ENCODE measurements at places on chromosomes 4 and X.

DNA sequence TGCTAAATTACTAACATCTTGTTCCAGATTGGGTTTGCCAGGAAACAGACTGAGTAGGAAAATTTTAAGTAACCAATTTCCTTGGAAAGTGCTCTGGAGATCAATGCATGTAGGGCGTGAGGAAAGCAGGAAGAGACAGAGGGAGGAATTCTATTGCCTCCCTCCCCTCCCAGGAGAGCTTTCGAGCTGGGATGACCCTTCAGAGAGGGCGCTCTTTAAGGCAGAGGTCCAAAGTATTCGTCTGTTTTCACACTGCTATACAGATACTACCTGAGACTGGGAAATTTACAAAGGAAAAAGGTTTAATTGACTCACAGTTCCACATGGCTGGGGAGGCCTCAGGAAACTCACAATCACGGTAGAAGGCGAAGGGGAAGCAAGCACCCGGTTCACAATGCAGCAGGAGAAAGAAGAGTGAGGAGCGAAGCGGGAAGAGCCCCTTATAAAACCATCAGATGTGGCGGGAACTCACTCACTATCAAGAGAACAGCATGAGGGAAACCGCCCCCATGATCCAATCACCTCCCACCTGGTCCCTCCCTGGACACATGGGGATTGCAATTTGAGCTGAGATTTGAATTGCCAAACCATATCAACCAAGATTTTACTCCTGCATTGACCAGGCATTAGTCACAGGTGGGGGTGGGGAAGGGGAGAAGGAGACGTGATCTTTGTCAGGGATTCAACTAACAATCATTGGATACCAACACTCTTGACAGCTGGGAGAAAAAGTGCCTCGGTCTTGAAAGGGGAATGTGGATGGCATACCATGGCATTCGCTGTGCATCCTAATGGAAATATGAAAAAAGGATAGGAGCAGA is 63.8 kb downstream of the SLITRK2 start:
- DNase-seq, result no peak

GRCh38 chrX:120739300-120739699 is 109.4 kb upstream of the C1GALT1C1 start:
- DNase-seq, result no peak

GRCh38 chr4:137495578-137495977 is 36.7 kb downstream of the PCDH18 start:
- no peak for DNase-seq

DNA sequence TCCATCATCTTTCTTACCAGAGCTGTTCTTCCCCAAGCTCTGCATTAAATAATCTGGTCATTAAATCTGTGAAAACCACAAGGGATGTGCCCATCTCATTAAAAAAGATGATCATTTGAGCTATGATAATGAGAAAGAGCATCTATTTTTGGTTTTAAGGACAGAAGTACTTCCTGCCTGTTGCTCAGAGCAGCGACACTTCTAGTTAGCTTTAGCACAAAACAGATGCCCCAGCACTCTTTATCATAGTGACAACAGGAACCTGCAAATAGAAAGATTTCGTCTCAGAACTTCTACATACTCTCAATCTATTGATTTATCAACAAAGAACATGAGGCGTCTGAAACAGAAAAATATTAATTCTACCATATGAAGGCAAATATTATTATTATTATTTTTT is 140.1 kb downstream of the APBB2 start:
- DNase-seq, result no peak

DNA sequence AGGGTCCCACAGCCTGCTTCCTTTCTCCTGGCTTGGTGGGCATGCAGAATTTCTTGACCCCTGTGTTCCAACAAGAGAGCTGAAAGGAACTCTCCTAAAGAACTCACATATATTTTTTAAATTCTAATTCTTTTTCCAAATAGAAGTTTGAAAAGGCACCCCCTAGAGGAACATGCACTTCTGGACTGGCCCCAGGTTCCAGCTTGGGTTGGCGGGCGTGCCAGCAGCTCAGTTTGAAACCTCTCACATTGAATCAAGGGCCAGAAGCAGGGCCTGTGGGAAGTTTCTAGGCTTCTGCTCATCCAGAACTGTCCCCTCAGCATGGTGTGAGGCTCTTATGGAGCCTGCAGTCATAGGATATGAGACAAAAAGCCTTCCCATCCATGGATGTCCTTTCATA is 132.6 kb downstream of the ATG4A start:
- DNase-seq, result no peak

- no peak for DNase-seq
Observed at GRCh38 chr4:26466578-26467270, 23.6 kb downstream of the CCKAR start.

DNA sequence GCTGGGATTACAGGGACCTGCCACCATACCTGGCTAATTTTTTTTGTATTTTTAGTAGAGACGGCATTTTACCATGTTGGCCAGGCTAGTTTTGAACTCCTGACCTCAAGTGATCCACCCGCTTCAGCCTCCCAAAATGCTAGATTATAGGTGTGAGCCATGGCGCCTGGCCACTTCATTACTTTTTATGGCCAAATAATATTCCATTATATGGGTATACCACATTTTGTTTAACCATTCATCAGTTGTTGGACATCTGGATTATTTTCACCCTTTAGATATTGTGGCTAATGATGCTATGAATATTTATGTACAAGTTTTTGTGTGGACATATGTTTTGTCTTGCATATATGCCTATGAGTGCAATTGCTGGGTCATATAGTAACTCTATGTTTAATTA is 8.6 kb upstream of the FHIP1A start:
- no peak for DNase-seq

GRCh38 chr4:60923075-60923474 is 277.1 kb upstream of the ADGRL3 start:
- no peak for DNase-seq

DNA sequence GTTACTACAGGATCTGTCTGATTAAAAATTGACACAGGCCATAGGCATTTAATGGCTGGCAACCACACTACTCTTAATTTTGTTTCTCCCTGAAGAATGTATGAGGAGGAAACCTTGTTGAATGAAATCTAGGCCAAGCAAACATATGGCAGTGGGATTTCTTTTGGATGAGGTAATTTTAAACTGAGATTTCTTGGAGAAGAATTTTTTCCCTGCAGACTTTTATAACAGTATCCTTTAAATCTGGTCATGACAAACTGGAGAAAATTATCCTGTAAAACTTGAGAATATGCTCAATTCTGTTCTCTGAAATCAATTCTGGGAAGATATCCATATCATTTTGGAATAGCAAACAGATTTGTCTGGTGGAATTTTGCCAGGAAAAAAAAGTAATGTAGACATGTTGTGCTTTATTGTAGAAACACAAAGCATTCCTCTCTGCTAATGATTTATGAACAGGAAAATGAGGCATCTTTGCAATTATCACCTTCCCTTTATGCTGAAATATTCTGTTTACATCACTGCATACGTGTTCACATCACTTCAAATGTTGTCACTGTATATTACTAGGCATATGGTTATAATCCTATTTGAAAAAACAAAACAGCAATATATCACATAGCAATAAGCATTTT is 108.3 kb upstream of the ARSJ start:
- no peak for DNase-seq

DNA sequence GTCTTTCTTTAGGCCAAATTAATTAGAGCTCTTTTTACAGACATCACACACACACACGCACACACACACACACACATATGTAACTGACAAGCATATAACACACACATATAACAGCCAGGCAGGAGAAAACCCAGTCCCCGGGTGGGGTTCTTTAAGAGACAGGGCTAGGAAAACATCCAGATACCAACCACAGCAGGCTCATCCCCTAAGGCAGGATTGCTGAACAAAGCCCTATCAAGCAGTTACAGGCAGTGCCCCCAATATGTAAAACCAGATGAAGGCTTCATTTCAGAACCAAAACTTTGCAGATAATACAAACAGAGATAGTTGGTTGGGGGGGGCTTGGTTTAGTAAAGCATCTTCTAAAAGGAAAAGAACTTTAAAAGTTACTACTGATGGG is 18.0 kb upstream of the FAM47E start:
- no peak for DNase-seq

DNA sequence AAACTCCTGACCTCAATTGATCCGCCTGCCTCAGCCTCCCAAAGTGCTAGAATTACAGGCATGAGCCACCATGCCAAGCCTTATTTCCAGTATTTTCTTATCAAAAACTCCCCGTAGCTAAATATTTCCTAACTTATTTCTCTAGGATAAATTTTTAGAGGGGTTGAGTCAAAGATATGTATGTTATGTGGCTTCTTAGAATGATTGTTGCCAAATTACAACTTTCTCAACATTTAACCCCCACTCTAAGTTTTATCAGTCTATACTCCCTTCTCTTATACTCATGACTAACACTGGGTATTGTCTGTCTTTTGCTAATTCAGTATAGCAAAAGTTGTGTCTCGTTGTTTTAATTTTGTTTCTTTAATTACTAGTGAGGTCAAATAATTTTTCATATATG is 187.7 kb upstream of the LNX1 start:
- no peak for DNase-seq

DNA sequence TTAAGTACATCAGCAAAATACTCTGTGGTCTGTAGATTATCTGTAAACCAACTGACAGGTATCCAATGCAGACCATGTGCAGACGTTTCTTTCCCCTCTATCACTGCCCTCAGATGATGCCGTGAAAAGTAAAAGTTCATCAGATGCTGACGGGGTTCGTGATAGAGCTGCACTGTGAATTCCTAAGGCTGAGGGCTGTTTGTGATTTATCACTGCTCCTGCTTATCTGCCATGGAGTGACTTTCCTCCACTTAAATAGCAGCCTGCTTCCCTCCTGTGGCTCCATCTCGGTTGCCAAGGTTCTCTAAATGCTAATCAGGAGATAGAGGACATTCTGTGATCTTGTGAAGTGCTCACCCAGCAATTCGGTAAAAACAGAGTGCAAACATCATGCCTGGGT is 89.3 kb upstream of the SRD5A3 start:
- no peak for DNase-seq

DNA sequence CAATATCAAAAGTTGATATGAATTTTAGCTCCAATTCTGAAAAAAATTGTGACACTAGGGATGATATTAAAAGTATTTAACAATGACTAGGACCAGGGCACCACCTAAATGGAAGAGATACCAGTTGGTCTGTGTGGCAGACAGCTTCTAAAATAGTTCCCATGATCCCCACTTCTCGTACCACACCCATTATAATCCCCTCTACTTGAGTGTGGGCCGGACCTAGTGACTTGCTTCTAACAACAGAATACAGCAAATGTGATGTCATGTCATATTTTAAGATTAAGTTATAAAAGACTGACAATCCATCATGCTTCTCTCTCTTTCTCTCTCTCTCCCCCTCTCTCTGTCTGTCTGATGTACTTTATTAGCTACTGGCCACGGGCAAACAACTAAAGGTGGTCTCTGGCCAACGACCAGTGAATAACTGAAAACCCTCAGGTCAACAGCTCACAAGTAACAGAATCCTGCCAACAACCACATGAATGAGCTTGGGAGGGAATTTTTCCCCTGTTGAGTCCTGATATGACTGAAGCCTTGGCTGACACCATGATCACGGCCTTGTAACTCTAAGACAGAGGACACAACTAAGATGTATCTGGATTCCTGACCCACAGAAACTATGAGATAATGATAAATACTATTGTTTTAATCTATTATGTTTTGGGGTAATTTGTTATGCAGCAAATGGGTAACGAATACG is 34.4 kb downstream of the FAM13A start:
- no peak for DNase-seq

GRCh38 chrX:17792826-17793225 is 55.5 kb downstream of the SCML1 start:
- DNase-seq, result no peak

DNA sequence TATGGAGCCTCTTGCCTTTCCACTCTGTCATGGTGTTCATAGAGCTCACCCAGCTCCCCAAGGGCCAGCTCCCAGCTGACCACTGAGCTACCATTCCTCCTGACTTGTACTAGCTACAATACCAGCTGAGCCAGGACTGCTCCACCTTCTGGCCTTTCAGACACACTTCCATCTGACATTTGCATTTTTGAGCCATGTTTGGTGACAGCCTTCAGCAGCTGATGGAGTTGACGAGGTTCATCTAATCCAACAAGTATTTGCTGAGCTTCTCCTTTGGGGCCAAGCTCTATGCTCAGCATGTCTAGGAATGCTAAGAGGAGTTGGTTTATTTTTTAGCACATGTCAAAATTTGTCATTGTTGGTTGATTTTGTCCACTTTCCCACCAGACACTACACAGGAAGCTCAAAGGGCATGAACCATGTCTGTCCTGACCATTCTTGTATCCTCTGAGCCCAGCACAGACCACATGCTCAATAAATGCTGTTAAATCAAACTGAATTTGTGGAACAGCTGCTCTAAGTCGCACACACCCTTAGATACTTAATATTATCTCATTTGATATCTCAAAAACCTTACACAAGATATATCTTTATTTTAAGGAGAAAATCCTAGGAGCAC is 142.6 kb upstream of the PPARGC1A start:
- peak; percentile 3 for DNase-seq

- DNase-seq, result no peak
Observed at GRCh38 chrX:121479406-121479805, 432.0 kb downstream of the GLUD2 start.

- DNase-seq, result no peak
Observed at GRCh38 chrX:37752936-37753335, 26.9 kb upstream of the CYBB start.

DNA sequence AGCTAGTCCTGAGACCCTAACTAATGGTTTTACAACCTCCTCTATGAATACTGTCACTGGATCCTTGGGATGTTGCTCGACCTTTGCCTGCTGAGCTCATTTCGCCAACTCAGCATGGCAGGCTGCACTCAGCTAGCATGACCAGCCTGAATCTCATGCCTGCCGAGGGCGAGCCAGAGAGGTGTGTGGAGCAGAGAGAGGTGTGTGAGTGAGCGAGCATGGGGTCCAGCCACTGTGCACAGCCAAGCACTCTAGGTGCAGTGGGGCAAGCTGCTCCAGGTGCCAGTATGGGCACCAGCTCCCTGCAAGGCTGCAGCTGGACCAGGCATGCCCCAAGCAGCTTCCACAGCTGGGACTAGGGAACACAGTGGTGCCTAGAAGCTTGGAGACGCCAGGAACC is 410.9 kb downstream of the PCDH10 start:
- DNase-seq, result no peak

- no peak for DNase-seq
Observed at GRCh38 chr4:154389148-154389547, 102.5 kb downstream of the DCHS2 start.

DNA sequence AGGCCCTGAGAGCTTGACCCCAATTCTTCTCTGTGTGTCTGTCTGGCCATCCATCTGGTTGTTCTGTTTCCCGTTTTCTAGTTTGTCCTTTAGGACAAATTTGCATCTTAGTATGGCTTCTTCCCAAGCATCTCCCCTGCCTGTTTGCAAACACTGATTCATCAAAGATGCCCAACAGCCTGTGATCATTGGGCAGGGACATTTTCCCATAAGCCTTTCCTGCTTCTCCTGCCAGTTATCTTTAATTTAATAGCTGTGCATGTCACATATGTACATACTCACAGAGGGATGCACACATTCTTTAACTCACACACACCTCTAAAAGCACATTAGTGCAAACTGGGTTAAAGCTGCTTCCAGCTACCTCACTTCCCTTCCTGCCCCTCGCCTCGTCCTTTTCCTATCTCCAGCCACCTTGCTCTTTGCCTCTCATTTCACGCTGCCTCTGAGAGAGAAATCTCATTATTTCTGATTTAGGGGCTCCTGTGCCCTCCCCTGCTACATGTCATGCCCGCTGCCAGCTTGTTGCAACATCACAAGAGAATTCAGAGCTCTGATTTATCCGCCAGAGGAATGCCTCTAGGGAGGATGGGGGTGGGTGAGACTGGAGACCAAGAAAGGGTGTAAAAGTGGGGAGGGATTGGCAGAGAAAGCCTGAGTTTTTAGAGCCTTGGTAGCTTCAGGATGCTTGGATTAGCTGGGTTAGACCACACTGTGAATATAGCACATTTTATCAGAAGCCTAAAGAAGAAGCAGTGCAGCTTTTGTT is 100.6 kb downstream of the NHS start:
- no peak for DNase-seq
